Fibroblast of skin of right biceps (primary cell): ENCODE measurements at places on chromosomes 1 and 21.
A peak's percentile ranks its signal among the peaks of the same experiment; 100 is the strongest.

- DNase-seq = peak; percentile 97
These were observed 131.7 kb downstream of the PSMG1 start for GRCh38 chr21:39051588-39051949.

DNA sequence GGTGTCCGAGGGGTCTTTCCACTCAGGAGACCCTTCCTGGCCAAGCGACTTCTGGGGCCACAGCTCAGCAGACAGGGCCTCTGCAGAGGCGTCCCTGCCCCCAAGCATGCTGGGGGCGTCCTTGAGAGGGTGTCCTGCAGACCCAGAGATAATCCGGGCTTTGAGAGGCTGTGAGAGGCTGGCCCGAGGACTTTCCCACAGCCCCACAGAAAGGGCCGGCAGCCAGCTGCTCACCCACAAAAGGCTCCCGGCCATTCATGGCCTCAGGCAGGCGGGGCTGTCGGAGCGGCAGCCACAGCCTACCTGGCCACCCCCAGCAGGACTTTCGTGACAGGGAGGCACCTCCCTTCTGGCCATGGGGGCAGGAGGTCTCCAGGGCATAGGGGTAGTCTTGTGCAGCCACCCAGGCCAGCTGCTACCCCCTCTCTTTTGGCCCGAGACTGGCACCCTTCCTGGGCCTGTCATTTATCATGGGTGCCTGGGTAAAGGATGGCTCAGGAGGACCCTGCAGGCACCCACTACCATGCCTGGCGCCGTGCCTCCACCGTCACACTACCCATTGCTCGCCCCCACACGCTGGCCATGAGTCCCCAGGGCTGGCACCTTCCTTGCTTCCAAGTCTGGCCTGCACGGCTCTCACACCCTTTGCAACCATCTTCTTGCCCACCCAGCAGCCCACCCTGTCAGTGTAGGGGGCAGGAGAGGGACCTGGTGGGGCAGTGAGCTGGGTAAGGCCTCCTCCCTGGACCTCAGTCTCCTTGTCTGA is 11.1 kb upstream of the TNFRSF14 start:
- no peak for DNase-seq

- DNase-seq = peak; percentile 31
These were observed 297.2 kb downstream of the TGFB2 start for GRCh38 chr1:218642033-218642948.

DNA sequence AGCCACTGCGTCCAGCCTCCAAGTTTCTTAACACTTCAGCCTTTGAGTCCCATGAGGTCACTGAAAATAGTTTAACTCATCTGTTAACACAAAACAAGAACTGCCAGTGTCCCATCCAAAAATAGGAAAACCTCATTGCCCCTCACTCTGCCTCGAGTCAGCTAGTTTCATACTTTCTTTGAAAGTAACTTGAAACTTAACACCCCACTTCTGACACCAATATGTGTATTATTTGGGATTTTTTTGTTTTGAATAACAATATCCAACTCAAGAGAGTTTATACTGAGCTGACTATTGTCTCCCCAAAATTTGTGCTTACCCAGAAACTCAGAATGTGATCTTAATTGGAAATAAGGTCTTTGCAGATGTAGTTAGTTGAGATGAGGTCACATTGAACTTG is 16.9 kb upstream of the PIK3CD start:
- no peak for DNase-seq

GRCh38 chr1:238488401-238488800 is 597.7 kb upstream of the ZP4 start:
- peak; percentile 12 for DNase-seq

- no peak for DNase-seq
These were observed 22.8 kb upstream of the ABCA4 start for GRCh38 chr1:94143809-94144176.

DNA sequence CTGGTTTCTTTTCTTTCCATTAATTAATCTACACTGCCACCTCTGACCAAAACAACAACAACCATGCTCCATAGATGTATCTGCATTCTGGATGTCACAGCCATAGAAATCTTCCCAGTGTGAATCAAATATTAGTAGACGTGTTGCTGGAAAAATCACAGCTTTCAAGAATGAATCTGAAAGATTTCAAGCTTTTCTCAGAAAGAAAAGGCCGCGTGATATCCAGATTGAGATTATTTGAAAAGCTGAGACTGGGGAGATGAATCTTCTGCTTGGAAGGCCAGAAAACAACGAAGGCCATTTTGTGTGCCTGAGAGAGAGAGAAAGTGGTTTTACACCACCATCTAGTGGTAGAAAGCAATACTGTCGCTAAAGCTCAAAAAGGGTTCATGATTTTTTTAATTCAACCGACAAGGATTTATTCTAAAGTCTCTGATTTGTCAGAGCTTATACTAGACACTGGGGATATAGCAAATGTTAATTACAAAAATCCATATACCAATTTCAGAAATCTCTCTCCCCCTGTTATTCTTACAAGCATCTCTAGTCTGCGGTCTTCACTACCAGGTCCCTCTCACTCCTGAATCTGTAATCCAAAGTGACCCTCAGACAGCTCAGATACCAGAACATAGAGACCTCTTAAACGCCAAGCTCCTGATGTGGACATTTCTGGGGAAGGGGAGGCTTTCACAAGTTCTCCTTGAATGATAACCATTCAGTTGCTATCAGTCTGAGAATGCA is 87.5 kb upstream of the SGIP1 start:
- peak; percentile 71 for DNase-seq

GRCh38 chr1:46053734-46054133 is 78.7 kb downstream of the PIK3R3 start:
- no peak for DNase-seq

- DNase-seq = no peak
These were observed 7.3 kb downstream of the RNU5D-1 start for GRCh38 chr1:44723496-44724295.

DNA sequence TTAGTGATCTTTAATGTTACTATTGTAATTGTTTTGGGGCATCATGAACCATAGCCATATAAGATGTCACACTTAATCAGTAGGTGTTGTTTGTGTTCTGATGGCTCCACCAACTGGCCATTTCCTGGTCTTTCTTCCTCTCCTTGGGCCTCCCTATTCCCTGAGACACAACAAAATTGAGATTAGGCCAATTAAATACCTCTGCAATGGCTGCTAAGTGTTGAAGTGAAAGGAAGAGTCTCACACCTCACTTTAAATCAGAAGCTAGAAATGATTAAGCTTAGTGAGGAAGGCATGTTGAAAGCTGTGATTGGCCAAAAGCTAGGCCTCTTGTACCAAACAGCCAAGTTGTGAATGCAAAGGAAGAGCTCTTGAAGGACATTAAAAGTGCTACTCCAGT is 30.7 kb downstream of the PPP2R5A start:
- DNase-seq = peak; percentile 30

- DNase-seq = peak; percentile 17
These were observed 55.4 kb downstream of the ARHGEF10L start for GRCh38 chr1:17594690-17595601.

- DNase-seq = no peak
These were observed 72.8 kb downstream of the NRIP1 start for GRCh38 chr21:14991957-14992356.

- peak; percentile 39 for DNase-seq
These were observed 509 bp downstream of the PIK3R3 start for GRCh38 chr1:46131712-46132528.

- DNase-seq = no peak
These were observed 75.8 kb downstream of the RHOU start for GRCh38 chr1:228810878-228811711.

DNA sequence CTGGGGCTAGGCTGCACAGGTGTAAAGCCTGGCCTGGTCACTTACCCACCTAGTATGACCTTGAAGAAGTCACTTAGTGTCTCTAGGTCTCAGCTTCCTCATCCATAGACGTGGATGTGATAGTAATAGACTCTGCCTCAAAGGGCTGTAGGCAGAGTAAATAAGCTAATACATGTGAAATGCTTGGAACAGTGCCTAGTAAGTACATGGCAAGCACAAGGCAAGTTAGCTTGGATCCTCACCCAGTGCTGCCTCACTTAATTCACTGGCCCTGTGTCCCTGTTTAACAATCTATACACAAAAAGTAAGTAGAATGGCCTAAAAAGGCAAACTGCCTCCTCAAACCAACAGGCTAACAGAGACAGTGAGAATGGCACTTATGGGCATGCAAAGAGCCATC is 167.8 kb downstream of the PIGK start:
- no peak for DNase-seq

DNA sequence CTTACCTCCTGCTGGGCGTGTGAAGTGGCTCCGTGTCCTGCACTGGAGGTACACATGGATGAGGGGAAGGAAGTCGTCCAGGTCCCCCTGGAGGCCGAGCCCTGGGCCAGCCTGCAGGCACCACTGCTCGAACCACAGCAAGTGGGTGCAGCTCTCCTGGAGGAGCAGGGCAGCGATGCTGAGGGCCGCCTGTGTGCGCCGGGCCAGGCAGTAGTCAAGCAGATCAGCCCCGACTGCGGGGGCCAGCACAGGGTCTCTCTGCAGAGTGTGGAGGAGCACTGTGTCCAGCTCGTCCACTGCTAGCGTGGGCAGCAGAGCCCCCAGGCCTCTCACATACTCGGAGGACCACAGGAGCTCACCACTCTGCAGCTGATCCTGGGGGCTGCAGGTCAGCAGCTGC is 45.9 kb downstream of the URB1 start:
- no peak for DNase-seq

GRCh38 chr1:58883888-58884482 is 100.1 kb upstream of the JUN start:
- no peak for DNase-seq

DNA sequence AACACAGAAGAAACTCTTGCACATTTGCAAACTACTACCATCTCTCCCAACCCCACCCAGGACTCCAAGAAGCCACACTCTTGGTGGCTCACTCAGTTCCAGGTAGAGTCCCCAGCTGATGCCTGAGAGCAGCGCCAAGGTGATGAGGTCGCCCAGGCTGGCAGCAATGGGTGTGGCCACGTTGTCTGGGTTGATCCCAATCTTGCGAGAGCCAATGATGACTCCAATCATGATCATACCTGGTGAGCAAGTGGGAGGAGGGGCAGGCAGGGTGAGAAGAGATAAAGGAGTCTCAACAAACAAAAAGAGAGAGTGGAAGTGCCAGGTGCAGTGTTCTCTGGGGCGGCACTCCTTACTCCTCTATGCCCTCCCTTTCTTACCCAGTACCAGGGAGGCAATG is 14.4 kb downstream of the SLC41A1 start:
- no peak for DNase-seq

DNA sequence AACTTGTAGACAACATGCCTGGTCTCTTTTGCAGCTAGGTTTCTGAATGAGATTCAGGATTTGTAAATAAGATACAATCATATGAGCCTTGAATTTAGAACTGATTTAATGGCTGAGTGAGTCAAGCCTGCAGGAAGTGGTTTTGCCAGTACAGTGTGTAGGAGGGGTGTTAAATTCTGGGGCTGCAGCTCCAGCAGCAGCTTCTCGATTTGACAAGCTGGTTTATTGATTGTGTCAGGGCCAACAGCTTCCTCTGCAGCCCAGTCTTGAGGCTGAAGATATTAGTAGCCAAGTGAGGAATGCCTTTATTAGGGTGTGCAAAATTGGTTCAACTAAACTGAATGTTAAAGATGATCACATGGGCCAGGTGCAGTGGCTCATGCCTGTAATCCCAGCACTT is 11.5 kb upstream of the PLA2G5 start:
- DNase-seq = peak; percentile 88

GRCh38 chr1:8165595-8166360 is 139.7 kb upstream of the ERRFI1 start:
- peak; percentile 20 for DNase-seq

DNA sequence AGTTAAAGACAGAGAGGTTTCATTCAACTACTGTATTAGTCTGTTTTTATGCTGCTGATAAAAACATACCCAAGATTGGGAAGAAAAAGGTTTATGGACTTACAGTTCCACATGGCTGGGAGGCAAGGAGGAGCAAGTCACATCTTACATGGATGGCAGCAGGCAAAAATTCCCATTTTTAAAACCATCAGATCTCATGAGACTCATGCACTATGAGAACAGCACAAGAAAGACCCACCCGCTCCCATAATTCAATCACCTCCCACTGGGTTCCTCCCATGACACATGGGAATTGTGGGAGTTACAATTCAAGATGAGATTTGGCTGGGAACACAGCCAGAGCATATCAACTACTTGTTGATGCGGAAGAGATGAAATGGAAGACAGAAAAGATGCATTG is 9.2 kb downstream of the GPR161 start:
- DNase-seq = peak; percentile 8

DNA sequence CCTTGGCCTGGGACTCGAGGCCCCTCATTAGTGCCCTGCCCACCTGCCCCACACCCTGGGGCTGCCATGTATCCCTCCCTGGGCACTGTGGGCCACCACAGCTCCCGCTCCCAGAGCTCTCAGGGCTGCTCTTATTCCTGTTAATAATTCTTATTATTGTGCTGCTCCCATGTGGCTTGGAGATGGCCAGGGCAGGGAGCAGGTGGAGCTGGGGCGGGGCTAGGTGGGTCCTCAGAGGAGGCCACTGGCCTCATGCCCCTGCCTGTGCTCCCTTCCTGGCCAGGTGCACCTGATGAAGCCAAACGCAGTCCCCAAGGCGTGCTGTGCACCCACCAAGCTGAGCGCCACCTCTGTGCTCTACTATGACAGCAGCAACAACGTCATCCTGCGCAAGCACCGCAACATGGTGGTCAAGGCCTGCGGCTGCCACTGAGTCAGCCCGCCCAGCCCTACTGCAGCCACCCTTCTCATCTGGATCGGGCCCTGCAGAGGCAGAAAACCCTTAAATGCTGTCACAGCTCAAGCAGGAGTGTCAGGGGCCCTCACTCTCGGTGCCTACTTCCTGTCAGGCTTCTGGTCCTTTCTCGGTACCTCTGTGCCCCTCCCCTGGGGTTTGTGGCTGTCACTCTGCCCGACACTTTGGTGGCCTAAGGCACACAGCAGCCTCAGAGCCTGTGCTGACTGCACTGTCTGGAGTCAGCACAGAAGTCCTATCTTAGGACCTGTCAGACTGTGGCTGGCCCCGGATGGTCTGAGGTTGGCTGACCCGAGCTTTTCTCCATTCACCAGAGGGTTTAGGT is 34.1 kb downstream of the BMP8A start:
- DNase-seq = no peak

GRCh38 chr1:209030454-209031167 is 552.9 kb upstream of the CAMK1G start:
- no peak for DNase-seq

GRCh38 chr1:22488319-22488718 is 36.7 kb downstream of the ZBTB40 start:
- peak; percentile 51 for DNase-seq

GRCh38 chr1:211371406-211372105 is 44.9 kb downstream of the TRAF5 start:
- peak; percentile 18 for DNase-seq

GRCh38 chr1:98405581-98406074 is 255.9 kb upstream of the SNX7 start:
- DNase-seq = no peak

DNA sequence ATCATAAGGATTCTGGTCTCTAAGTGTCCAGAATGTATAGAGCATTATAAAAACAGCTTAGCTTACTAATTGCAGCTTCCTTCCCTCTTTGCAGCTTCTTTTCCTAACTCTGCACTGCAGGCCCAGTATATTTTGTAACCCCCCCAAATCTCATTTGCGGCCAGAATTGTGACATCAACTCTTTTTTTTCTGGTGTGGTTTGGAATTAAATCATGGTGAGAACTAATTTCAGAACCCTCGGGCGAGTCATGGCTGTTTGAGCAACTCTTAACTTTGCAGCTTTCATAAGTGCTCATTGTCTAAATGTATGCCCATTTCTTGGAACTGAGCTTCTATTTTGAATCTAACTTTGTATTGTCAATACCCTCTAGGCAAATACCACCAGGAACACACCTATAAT is 187.4 kb downstream of the CYYR1 start:
- peak; percentile 68 for DNase-seq

GRCh38 chr1:224736619-224737352 is 120.7 kb downstream of the CNIH3 start:
- peak; percentile 76 for DNase-seq
